ENCODE measurements at places on chromosomes 13 and 19. TPM values are rescaled to one million over a fixed set of nuclear protein-coding genes. Genes with fewer than 3 reads are reported as not detected.

DNA sequence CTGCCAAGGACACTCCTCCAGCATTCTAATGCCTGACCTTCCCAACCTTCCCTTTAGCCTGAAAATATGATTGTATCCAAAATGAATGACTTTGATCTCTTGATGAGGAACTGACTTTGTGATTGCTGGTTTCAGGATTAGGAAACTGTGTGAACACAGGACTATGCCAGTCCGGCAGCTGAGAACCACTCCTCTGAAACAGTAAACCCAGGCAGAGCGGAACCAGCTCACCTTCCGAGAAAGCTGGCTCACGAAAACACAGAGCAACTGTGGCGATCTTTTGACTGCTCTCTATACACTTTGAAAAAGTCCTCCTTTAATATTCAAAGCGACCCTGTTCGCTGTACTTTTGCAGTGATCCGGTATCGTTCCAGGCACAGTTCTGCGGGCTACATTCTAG is 258.8 kb upstream of the IRS2 start:
- no peak for DNase-seq

- no peak for DNase-seq
These were observed 5.5 kb upstream of the PTOV1 start for GRCh38 chr19:49845414-49845813.

- peak; percentile 35 for DNase-seq
These were observed 552.0 kb downstream of the RFC3 start for GRCh38 chr13:34369931-34370330.

DNA sequence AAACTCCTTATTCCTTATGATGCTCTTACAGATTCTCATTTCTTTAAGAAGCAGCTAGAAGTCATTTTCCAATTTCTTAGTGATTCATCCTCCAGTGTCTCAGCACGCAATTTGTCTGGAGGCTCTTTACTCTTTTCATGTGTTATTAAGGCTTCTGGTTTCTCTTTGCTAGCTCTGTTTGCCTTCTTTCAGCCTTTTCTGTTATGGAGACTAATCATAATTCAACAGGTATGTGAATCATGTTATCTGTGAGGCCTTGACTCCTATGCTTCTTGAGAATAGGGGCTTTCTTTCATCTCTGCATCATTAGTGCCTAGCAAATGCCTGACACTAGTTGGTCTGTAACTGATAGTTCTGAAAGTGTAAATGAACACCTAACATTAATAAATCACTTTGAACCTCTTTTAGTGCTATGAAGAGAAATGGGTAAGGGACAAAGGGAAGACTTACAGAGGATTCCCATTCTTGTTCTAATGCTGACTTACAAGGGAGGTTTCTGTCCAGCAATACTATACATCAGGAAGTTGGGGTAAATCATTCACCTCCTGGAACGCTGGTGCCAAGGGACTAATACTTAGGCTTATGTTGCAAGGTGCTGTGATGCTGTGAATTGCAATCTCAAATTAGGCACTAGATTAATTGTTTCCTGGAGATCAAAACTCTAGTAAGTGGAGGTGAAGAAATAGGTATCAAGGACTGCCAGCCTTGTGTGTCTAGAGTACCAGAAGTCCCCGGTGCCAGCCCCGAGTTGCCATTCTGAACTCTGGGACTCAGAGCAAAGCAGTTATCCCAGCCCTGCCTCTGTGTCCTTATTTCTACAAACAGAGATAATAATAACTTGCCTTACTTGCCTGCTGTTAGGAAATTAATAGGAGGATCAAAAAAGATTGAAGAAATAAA is 265.6 kb downstream of the DCLK1 start:
- DNase-seq: no peak

GRCh38 chr13:108349269-108349668 is 79.8 kb downstream of the TNFSF13B start:
- DNase-seq: no peak

DNA sequence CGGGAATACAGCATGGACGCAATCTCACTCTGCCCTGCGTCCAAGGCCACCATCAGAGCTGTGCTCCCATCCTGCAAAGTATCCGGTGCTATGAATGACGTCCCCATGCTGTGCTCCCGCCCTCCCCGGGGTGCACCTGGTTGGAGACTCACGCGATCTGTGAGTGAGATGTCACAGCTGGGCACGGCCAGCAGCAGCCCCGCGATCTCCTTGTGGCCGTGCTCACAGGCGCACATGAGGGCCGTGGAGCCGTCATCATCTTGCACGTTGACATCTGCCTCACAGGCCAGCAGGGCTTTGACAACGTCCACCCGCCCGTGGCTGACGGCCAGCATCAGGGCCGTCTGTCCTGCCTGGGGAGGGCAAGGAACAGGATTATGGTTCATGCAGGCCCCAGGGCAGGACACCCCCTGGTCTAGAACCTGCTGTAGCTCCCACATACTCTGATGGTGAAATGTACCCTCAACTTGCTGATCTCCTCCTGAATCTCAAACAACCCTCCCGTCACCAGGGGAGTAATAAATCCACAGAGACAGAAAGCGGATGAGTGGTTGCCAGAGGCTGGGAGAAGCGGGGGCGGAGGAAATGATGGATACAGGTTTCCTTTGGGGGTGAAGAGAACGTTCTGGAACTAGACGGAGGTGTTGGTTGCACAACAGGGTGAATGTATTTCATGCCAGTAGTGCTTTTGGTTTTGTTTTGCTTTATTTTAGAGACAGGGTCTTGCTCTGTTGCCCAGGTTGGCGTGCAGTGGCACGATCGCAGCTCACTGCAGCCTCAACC is 14.5 kb upstream of the SPC24 start:
- no peak for DNase-seq

GRCh38 chr19:35478794-35479677 is 11.2 kb downstream of the KRTDAP start:
- no peak for DNase-seq

Gene CIC
- 48.5 TPM for total RNA-seq
